ENCODE measurements at places on chromosomes 4 and X.

- DNase-seq = no peak
These were observed 190.6 kb downstream of the FRAS1 start for GRCh38 chr4:78247536-78248285.

- no peak for DNase-seq
These were observed 15.1 kb downstream of the TEC start for GRCh38 chr4:48254381-48255071.

DNA sequence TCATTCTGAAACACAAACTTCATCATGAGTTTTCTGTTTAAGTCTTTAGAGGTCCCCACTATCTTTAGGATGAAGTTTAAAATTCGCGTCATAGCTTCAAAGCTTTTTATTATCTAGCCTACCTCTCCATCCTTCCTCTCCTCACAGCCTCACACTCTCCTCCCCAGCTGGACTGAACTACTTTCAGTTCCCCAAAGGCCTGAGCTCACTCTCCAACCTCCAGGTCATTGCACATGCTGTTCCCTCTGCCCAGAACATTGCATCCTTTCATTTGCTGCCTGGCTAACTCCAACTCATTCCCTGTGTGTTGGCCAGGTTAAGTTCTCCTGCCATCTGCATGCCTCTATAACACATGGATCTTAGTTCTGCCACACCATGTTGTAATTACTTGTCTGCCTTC lies 2.9 kb upstream of the OTUD5 start:
- no peak for DNase-seq

DNA sequence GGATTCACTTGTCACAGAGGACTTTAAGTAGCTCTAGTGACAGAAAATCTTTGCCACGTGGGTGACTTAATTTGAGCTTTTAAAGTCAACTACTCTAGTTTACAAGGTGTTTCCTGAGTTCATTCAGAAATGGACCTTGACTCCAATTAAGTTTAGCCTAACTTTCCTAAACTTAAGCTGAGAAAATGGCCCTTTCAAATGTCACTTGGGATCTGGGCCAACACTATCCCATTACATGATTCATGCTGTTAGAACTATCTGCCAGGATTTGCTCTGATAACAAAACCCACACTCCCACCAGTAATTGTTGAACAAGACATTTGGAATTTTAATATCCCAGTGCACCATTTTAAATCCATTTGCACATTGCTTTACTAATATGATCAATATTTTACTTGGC lies 40.8 kb downstream of the C4orf46 start:
- DNase-seq = no peak

DNA sequence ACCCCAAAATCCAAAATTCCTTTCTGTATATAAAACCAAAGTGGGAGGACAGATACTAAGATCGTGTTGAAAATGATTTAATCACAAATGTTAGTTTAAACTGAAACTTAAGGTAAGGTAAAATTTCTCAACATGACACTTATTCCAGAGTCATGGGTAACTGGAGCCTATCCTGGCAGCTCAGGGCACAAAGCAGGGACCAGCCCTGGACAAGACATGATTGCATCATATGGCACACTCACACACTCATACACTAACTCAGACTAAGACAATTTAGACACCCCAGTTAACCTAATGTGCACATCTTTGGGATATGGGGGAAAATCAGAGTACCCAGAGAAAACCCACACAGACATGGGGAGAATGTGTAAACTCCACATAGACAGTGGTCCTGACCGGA lies 244.1 kb upstream of the TEX13A start:
- no peak for DNase-seq

GRCh38 chr4:52094376-52095145 lies 43.5 kb downstream of the SPATA18 start:
- DNase-seq = no peak

- DNase-seq = no peak
These were observed 136.9 kb downstream of the ASMT start for GRCh38 chrX:1751781-1752180.

- DNase-seq = peak; percentile 11
These were observed 898 bp downstream of the UBQLN2 start for GRCh38 chrX:56564164-56564885.

DNA sequence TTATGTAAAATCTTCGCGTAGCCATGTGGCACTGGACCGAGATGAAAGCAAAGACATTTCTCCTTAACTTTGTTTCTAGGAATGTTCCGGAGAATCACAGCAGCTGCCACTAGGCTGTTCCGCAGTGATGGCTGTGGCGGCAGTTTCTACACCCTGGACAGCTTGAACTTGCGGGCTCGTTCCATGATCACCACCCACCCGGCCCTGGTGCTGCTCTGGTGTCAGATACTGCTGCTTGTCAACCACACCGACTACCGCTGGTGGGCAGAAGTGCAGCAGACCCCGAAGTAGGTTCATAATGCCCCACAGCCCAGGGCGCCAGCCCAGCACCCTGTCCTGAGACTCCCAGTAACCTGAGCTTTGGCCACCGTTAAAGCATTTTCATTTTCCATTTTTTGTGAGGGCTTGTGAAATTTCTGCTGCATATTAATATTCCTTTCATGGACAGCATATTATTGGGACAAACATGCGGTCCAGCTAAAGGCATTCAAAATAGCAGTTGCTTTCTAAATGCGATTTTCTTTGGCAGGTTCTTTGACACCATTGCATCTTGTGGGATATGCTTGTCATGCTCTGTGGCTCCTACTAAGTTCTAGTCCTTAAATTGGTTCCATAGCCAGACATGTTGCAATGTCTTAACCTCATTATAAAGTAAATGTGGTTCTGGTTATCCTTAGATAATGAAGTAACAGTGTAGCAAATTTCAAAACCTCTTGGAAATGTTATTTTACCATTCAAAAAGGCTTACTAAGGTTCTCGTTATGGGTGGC lies 49.1 kb upstream of the MSANTD1 start:
- DNase-seq = no peak

DNA sequence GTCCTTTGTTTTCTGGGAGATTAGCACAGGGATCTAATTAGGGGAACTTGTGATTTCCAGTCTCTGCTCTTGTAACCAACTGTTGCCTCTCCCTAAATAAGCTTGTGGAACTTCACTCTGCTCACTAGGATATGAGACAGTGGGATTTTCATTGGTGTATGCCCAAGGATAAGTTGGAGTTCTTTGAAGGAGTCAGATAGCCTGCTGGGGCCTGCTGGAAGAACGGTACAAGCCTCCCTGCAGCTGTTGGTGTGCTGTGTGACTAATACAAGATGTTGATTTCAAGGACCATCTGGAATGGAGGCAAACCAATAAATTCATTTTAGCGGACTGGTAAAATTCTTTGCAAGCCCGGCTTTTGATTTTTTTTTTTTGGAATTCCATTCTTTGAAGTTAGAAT lies 167.0 kb downstream of the AASDH start:
- DNase-seq = no peak

GRCh38 chrX:113539599-113540356 lies 699.1 kb upstream of the AMOT start:
- DNase-seq = no peak

- no peak for DNase-seq
These were observed 405.3 kb downstream of the PPP4R3C start for GRCh38 chrX:27057883-27058282.

- DNase-seq = no peak
These were observed 26.4 kb upstream of the PNMA3 start for GRCh38 chrX:153029875-153030274.

DNA sequence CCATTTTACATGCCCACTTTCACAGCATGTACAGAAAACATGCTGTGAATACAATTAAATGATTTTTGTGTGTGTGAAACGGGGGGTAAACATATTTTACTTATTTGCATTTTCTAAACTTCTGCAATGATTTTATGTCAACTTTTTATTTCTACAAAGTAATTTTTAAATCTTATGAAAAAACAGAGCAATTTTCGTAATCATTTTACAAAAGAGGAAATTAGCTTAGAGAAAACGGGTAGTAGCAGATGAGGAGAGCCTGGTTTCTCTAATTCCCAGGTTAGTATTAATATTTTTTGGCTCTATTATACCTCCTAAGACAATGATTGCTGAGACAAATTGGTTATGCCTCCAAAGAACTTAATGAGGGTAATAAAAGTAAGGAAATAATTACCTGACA lies 3.2 kb downstream of the TKTL2 start:
- no peak for DNase-seq

DNA sequence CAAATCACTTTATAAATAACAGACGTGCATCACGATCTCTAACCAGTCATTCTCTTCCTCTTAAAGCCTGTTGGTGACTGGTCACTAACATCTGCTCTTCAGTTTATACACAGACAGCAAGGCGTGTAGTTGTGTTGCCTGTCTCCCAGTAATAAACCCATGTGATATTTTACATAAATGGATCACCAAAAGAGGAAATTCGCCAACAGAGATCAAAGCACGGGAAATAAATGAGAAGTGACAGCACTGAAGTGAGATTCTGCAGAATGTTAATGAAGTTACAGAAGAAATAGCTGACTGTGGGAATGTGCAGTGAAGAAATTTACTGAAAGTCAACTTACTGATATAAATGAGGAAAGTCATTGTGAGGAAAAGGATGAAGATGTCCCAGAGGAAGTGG lies 47.0 kb downstream of the AFF1 start:
- DNase-seq = no peak

DNA sequence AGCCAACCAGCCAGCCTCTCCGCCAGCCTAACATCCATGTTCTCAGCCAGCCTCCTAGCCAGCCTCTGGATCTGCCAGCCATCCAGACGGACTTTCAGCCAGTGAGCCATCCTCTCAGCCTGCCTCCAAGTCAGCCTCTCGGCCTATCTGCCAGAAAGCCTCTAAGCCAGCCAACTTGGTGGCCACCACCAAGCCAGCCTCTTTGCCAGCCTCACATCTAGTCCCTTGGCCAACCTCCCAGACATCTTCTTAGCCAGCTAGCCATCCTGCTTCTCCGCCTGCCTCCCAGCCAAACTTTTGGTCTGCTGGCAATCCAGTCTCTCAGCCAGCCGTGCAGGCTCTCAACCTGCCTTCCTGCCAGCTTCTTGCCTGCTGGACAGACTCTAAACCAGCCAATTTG lies 16.4 kb upstream of the ARAP2 start:
- no peak for DNase-seq

- DNase-seq = peak; percentile 75
These were observed 104.0 kb downstream of the FAM53A start for GRCh38 chr4:1579901-1580691.

DNA sequence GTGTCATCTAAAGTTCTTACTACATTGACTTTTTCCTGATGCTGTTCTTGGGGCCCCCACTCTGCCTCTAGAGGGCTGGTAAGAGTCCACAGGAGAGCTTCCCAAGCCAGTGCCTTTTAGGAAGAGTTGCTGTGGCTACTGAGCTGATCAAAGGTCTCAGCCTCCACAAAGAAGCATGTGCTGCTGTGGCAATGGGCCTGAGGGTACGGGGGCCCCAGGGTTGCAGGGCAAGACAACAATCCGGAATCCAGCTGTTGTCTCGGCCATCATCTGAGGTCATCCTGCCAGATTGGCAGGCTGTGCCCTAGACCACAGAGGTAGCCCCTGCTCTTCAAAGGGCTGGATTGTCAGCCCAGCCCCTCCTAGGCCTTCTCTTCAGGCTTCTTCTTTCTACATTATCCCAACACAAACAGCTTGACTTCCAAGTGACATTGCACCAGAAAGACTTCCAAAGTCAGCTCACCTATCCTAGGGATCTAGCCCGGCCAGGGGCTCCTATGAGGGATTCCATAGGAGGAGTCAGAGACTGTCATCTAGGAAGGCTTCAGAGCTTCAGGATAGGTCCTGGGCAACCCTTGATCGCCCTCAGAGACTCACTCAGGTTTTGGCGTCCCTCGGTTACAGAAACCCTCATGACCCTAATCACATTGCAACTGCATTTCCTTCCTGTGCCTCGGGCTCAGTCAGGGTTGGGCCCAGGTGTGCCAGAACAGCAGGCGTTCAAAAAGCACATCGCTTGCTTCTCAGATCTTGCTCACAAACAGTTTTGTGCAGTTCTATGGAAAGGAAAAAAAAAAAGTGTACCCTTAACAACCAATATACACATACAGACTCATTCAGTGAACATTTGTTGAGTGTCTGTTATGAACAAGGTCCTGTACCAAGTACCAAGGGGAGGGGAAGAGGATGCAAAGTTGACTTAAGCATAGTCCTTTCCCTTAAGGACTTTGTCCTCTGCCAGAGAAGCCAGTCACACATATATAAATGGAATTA lies 27.8 kb downstream of the SLC25A5 start:
- DNase-seq = no peak

- DNase-seq = no peak
These were observed 84.0 kb upstream of the GRPR start for GRCh38 chrX:16039363-16039762.

DNA sequence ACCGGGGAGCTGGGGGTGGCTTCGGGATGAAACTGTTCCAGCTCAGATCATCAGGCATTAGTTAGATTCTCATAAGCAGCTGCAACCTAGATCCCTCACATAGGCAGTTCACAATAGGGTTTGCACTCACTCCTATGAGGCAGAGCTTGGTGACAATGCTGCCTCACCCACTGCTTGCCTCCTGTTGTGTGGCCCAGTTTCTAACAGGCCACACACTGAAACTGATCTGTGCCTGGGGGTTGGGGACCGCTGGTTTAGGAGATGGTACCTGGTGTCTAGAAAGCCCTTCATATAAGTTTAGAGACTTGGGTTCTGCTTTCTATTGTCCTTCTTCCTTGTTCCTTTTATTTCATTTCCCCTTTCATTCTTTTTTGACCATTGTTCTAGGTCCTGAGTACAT lies 234.2 kb downstream of the FRAS1 start:
- DNase-seq = no peak

DNA sequence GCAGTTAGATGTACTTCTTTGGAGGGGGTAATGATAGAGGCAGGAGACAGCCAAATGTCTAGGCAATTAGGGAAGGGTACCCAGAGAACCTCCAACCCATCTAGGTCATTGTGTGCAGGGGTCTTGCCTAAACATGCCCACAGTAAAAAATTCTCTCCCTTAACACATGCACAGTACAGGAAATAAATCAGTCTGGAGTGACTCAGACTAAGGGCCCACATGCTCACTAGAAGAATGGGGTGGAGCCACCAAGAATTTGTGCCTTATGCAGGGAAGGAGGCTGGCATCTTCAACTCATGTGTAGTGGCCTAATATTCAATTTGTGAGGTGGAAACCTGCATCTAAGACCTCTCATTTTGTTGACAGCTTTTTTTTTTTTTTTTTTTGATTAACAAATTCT lies 945.3 kb upstream of the GRIA3 start:
- DNase-seq = no peak

- DNase-seq = no peak
These were observed 41.6 kb downstream of the TIGD2 start for GRCh38 chr4:89152972-89153371.

GRCh38 chrX:80816051-80816450 lies 6.4 kb upstream of the BRWD3 start:
- no peak for DNase-seq

DNA sequence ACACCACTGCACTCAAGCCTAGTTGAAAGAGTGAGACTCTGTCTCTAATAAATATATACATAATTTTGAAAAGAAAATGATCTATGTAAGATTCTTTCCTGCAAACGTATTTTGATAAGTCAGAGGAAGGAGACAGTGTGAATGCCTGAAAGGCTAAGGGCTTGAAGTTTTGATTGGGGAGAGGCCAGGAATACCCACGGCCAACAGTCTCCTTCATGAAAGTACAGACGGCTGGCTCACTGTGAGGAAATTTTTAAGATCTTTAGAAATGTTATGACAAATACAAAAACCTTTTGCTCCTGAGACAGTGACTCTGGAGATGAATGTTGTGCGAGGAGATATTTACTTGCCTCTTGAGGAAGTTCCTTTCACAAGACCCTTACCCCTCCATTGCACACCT lies 111.4 kb upstream of the KLHL13 start:
- no peak for DNase-seq

GRCh38 chrX:78979789-78980464 lies 34.7 kb downstream of the P2RY10 start:
- DNase-seq = no peak

- no peak for DNase-seq
These were observed 162.7 kb upstream of the MBNL3 start for GRCh38 chrX:132651421-132652086.
